Common myeloid progenitor, CD34-positive (primary cell): ENCODE measurements at places on chromosomes 11 and 22.

DNA sequence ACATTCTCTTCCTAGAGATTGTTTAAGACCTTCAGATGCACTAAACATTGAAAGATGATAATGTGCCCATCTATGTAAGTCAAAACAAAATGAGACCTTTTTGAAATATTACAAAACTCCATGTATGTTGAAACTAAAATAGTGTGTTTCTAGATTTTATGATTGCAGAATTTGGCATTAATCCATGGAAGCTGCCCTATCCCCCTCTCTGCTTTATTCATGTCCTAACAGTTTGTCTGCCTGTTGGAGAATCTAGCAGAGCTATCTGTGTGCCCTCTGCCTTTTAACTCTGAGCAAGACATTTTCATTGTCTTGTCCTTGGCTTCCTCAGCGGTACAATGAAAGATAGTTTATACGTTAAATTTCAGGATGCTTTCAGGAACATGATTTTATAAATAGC is 105.5 kb downstream of the FAT3 start:
- no peak for DNase-seq

- no peak for DNase-seq
Observed at GRCh38 chr22:20204311-20204710, 53.5 kb upstream of the CCDC188 start.

GRCh38 chr11:126318574-126319373 is 14.9 kb downstream of the DCPS start:
- peak; percentile 65 for DNase-seq

GRCh38 chr22:20775342-20775895 is 1.5 kb downstream of the SERPIND1 start:
- DNase-seq: no peak

- no peak for DNase-seq
Observed at GRCh38 chr22:40593460-40594273, 42.9 kb downstream of the MRTFA start.

DNA sequence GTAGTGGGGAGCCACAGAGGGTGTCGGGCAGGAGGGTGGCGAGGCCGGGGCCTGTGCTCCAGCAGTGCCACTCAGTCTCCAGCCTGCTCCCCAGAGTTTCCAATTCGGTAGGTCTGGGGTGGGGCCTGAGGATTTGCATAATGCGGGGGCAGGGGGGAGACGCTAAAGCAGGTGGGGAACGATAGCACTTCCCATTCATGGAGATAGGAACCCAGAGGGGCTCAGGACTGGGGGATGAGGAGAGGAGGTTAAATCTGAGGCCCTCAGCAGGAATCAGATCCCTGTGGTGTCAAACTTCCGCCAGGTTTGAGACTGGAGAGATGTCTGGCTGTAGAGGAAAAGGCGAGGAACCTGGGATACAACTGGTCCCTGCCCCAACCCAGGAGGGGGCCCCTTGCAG is 29.8 kb downstream of the WNT11 start:
- no peak for DNase-seq

GRCh38 chr22:40567106-40567505 is 69.4 kb downstream of the MRTFA start:
- DNase-seq: no peak

GRCh38 chr11:12680246-12680939 is 6.2 kb downstream of the TEAD1 start:
- no peak for DNase-seq

DNA sequence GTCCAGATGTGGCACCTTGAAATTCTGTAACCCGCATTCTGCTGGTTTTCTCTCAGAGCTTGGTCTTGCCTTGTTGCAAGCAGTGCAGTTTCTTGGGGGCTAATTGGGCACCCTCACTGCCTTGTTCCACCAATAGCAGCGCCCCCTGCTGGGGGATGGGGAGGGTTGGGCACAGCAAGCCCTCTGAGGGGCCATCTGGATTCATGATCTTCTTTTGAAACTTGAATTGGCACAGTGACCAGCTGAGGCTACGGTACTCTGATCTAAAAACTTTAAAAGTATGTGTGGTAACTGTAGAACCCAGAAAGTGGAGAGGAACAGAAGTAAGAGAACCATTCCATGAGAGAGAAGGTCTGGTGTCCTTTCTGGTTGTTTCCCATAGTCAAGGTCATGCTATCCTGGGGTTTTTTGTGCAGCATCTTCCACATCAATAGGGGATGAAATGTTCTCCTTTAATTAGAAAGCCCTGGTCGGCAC is 64.2 kb downstream of the MED15 start:
- peak; percentile 57 for DNase-seq

DNA sequence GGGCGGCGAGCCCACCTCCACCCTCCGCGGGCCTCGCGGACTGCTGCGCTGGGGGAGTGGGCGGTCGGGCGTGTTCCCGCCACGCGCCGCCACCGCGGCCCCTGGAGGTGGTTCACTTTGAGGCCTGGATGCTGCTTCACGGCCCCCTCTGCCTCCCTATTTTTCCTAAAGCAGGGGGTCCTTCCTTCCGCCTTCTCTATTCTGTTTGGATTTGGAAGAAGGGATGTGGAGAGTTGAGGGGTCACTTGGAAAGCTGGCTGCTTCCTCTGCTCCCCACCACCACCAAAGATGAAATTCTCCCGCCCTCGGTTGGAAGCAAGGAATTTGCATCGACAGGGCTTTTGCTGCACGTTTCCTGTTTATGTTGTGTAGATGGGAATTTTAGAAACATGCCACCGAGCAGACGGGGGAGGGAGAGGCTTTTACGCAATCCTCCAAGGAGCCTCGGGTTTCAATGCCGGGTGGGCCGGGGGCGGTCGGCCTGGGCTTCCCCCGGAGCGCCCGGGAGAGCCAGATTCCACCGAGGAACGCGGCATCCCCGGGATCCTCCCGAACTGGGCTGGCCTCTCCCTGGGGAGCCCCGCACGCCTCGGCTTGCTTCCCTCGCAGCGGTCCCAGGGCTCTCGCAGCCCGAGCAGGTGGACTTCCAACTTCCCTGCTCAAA is 403 bp upstream of the SBF2 start:
- no peak for DNase-seq

GRCh38 chr11:23540101-23540561 is 679.9 kb upstream of the CCDC179 start:
- peak; percentile 70 for DNase-seq

DNA sequence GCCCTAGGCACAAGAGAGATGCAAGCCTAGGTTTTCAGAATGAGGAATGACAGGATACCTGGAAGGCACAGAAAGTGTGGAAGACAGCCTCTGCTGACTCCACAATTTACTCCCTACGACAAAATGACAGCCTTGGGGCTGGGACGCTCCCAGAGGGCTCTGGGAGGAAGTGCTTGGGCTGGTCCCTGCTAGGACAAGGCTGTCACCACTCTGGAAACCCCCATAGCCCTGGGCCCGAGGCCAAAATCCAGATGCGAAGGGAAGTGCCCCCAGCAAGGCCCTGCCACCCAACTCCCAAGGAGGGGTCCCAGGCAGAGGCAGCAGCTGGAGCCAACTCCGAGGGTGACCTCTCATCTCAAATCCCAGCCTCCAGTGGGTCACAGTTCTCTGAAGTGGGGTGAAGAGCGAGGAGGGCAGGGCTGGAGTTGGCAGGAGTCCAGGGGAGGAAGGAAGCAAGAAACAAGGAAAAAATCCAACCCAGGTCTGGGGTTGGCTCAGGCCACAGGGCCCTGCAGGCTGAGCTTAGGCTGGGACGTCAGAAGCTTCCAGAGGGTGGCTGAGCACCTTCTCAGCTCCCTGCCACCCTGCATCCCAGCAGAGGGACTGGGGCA is 6.3 kb upstream of the CDC42EP2 start:
- peak; percentile 82 for DNase-seq

DNA sequence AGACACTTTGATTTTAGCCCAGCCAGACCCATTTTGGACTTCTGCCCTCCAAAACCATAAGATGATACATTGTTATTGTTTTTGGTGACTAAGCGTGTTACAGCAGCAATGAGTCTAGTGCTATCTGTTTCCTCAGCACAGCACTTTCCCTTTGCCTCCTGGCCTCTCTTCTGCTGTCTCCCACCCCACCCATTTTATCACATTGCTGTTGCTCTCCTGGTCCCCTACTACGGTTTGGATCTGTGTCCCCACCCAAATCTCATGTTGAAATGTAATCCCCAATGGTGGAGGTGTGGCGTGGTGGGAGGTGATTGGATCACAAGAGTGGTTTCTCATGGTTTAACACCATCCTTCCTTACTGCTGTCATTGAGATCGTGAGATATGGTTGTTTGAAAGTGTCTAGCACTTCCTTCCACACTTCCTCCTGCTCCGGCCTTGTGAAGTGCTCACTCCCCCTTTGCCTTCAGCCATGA is 59.8 kb upstream of the CD82 start:
- DNase-seq: no peak

GRCh38 chr11:114160894-114161293 is 101.4 kb downstream of the ZBTB16 start:
- DNase-seq: no peak

DNA sequence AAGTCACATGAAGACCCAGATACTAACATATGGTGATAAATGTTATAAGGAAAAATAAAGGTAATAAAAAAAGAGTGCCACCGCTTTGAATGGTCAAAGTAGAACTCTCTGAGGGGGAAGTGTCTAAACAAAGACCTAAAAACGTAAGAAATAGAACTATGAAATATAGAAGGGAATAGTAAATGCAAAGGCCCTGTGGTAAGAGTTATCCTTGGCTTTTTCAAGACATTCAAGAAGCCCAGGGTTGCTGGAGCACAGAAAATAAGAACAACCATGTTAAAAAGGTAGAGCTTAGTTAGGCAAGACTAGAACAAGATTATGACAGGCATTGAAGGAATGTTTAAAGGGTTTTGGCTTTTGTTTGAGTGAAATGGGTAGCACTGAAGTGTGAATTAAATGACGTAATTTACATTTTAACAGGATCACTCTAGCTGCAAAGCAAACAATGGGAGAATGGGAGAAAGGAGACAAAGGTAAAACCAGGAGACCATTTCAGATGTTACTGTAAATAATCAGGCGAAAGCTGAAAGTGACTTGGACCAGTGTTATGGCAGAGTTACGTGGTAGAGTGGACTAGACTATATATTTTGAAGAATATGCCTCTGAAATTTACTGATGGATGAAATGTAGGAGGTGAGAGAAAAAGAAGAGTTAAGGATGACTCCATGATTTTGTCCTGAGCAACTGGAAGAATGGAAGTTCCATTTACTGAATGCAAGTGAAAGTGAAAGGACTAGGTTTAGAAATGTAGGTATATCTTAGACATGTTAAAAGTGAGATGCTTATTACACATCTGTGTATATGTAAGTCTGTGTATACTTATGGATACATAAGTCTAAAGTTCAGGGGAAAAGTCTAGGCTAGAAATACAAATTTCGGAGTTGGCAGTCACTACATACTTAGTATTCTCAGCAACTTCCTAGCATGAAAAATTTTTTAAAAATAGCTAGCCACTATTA is 28.5 kb downstream of the BTBD10 start:
- peak; percentile 7 for DNase-seq

DNA sequence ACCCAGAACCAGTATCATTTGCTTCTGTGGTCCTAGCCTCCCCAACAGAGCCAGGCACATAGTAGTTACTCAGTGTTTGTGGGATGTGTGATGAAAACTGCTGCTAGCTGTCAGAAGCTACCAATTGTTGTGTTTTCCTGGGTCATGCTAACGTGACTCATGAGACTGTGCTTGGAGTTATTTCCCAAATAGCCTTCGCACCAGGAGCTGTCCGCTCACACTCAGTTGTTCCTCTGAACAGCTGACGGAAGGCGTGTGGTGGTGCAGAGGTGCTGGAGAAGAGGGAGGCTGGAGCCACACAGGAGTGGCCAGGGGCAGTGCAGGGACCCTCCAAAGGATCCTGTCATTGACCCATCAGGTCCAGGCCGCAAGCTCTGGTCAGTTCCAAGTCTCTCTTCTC is 53.9 kb upstream of the TBCEL start:
- DNase-seq: no peak

GRCh38 chr11:108112057-108112456 is 9.3 kb upstream of the ACAT1 start:
- DNase-seq: no peak

DNA sequence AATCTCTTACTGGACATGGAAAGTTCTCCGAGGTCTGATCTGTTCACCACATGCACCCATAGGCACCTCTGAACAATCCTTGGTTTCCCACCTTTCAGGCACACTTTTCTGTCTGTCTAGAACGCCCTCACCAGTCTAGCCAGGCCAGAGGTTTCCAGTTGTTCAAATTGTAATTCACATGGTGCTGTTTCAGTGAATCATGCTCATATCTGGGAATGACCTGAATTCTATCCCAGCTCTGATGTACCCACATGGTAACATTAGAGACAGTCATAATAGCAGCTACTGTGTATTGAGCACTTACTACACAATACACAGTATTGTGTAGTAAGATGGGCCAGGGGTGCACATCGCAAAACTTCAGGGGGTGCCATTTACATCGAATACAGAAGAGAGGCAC is 138.2 kb downstream of the COMMD9 start:
- no peak for DNase-seq

DNA sequence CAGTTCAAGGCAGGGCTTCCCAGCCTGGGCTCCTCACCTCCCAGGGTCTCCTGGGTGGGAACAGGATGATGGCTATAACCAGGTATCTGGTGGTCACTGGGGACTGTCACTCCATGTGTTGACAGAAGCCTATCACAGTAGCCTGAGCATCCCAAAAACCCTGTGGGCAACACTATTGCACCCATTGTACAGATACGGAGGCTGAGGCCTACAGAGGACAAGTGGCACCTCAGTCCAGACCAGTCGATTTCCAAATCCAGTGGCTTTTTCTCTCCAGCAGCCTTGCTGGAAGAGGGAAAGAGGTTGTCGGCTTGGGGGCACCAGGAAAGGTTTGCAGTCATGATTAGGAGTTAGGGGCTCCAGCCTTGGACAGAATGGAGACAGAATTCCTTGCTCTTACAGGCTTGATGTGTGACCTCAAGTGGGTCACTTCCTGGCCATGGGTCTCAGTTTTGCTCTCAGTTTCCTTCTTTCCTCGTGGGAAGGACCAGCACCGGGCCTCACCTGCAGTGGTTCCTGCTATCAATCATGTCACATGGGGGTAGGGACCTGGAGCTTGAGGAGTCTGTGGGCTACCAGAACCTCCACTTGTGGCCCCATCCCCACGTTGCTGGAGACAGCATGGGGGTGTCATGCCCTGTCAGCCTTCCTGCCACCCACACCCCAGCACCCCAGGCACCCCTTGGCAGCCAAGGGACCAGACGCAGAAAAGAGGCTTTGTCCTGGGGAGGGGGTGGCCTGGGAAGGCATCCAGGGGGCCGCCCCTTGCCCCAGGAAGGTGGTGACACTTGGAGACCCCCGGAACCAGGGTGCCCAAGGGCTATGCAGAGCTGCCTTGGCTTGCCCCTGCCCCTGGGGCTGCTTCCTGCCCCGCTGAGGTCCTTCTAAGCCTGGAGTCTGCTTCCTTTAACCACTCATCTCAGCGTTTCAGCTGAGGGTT is 2.1 kb downstream of the EMID1 start:
- DNase-seq: no peak

GRCh38 chr11:70931430-70931829 is 320.9 kb downstream of the SHANK2 start:
- no peak for DNase-seq

DNA sequence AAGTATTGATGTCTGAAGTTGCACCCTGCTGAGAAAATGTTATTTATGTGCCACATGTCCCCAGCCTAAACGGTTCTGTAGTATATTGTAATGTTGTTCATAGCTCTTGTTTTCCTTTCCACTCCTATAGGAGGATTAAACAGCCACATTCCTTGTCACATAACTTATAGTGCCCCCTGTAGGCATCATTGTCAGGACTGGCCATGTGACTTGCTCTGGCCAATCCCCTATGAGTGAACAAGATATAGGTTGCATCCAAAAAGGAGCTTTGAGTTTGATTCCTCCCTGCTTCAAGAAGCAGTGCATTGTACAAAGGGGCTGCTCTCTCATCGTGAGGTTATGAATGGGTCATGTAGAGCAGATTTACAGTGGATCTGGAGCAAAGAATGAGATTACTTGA is 717.6 kb upstream of the ANO5 start:
- no peak for DNase-seq

GRCh38 chr11:132904607-132905006 is 627.7 kb downstream of the OPCML start:
- no peak for DNase-seq
